ENCODE measurements at places on chromosomes 2 and 18. TPM values are rescaled to one million over a fixed set of nuclear protein-coding genes. Genes with fewer than 3 reads are reported as not detected.

GRCh38 chr2:68912732-68913131 is 40.0 kb downstream of the GKN2 start:
- peak; percentile 59 for DNase-seq
- H3K4me1 ChIP-seq: peaks cover 27% of the 10 kb centered on the region
- no peak overlapping the region for H3K27ac ChIP-seq
- no peak overlapping the region for H3K4me3 ChIP-seq

GRCh38 chr2:200770847-200771246 is 40.9 kb upstream of the BZW1 start:
- H3K27ac ChIP-seq: no peak overlapping the region
- H3K27me3 ChIP-seq: no peaks in the 10 kb centered on the region
- peaks cover 5% of the 10 kb centered on the region for H3K4me1 ChIP-seq

- no peaks in the 10 kb centered on the region for H3K4me1 ChIP-seq
- peaks cover 10% of the 10 kb centered on the region for H3K27me3 ChIP-seq
- DNase-seq: no peak
- no peak overlapping the region for H3K4me3 ChIP-seq
Measured at GRCh38 chr18:26700201-26700600, 151.8 kb upstream of the KCTD1 start.

- no peak overlapping the region for H3K27ac ChIP-seq
- peaks cover 2% of the 10 kb centered on the region for H3K36me3 ChIP-seq
- peak; percentile 14 for DNase-seq
Measured at GRCh38 chr2:124027182-124027581, 2.1 kb downstream of the CNTNAP5 start.

Gene FRZB
- total RNA-seq: not detected

GRCh38 chr2:28411166-28411755 is 18.6 kb downstream of the FOSL2 start:
- peaks cover 83% of the 10 kb centered on the region for H3K36me3 ChIP-seq
- no peak overlapping the region for H3K4me3 ChIP-seq
- DNase-seq: no peak
- H3K4me1 ChIP-seq: peaks cover 56% of the 10 kb centered on the region

Gene TUBA4B
- not detected for total RNA-seq

GRCh38 chr2:88765154-88765888 is 73.8 kb downstream of the RPIA start:
- peak overlapping the region; percentile 77 for H3K4me3 ChIP-seq
- peaks cover 6% of the 10 kb centered on the region for H3K36me3 ChIP-seq
- peak; percentile 73 for DNase-seq

DNA sequence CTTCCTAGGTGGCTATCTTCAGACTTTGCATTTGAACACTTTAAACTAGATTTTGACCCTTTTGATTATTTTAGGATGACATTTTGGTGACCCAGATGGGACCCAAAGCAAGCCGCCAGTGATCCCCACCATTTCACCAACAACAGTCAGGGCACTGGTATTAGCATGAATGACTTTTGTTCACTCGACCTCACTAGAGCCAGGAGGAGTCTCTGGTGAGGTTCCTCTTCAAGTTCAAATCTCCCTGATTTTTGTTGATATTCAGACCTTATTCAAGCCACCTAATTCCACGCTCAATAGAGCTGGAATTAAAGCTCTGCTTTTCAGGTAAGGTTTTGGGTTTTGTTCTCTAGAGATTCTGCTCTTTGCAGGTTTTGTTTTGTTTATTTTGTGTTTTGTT is 202.3 kb downstream of the MREG start:
- peaks cover 16% of the 10 kb centered on the region for H3K4me1 ChIP-seq
- no peak overlapping the region for H3K27ac ChIP-seq
- H3K27me3 ChIP-seq: no peaks in the 10 kb centered on the region
- DNase-seq: no peak

Gene KCNJ3
- not detected for total RNA-seq

Gene SCG2
- total RNA-seq: not detected

Gene MRPL53
- total RNA-seq: 117 TPM

GRCh38 chr2:229783108-229783721 is 68.9 kb upstream of the DNER start:
- DNase-seq: no peak
- H3K4me3 ChIP-seq: no peak overlapping the region
- no peaks in the 10 kb centered on the region for H3K27me3 ChIP-seq
- H3K4me1 ChIP-seq: peaks cover 2% of the 10 kb centered on the region

Gene AQP4
- total RNA-seq: not detected

GRCh38 chr2:53583583-53583982 is 184.0 kb upstream of the CHAC2 start:
- no peaks in the 10 kb centered on the region for H3K4me1 ChIP-seq
- DNase-seq: no peak
- H3K36me3 ChIP-seq: no peaks in the 10 kb centered on the region
- H3K4me3 ChIP-seq: no peak overlapping the region

Gene GAL3ST2
- total RNA-seq: not detected

DNA sequence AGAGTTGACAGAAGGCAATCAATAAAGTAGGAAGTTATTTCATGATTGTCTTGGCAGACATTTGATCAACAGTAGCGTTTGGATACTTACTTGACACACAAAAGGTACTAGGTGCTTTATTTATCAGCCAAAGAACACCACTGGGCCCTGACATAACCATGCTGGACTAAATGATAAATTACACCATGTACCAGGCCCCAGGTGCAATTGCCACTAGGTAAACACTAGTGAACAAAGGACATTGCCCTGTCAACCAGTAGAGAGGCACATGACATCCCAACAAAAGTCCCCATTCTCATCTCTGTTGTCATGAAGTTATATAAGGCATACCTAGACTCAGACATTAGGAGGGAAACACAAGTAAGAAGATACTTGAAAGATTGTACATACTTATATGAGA is 747.2 kb downstream of the SATB2 start:
- no peak for DNase-seq
- no peaks in the 10 kb centered on the region for H3K36me3 ChIP-seq
- H3K27me3 ChIP-seq: no peaks in the 10 kb centered on the region
- H3K4me3 ChIP-seq: no peak overlapping the region

Gene FBXO36
- total RNA-seq: 1.9 TPM

Gene CD8A
- total RNA-seq: 1.4 TPM

- no peaks in the 10 kb centered on the region for H3K36me3 ChIP-seq
- no peaks in the 10 kb centered on the region for H3K4me1 ChIP-seq
- H3K4me3 ChIP-seq: no peak overlapping the region
- no peak overlapping the region for H3K27ac ChIP-seq
- no peak for DNase-seq
Measured at GRCh38 chr2:41990245-41990644, 57.6 kb upstream of the PKDCC start.

Gene DNAJC5G
- total RNA-seq: not detected

DNA sequence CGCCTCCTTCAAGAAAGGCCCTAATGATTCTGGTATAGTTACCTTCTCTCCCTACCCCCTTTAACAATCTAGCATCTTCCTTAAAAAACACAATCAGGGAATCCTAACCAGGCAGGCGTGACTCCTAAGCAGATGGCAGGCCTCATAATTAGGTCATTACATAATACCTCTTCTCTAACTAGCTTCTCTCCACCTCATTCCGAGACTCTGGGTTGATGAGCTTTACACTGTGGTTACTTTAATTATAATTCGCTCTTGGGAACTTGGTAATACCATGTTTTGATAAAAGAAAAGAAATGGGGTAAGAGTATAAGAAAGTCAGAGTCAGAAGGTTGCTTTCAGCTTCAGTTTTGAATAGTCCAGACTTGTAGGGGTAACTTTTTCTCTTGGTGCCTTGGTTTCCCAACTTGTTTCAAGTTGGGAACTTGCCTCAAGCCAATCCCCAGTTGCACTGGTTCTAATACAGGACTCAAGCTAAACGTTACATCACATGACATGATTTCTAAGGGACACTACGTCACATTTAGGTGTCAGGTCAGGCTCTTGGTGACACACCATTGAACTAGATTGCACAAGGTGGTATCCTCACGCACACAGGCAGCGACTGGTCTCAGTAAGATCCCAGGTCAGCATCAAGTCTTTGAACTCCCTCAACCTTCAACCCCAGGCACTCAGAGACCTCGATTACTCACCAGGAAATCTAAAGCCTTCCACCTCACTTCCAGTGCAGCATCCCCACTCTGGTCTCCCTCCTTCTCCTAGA is 59.2 kb downstream of the AAK1 start:
- H3K27me3 ChIP-seq: no peaks in the 10 kb centered on the region
- DNase-seq: no peak
- no peaks in the 10 kb centered on the region for H3K36me3 ChIP-seq

DNA sequence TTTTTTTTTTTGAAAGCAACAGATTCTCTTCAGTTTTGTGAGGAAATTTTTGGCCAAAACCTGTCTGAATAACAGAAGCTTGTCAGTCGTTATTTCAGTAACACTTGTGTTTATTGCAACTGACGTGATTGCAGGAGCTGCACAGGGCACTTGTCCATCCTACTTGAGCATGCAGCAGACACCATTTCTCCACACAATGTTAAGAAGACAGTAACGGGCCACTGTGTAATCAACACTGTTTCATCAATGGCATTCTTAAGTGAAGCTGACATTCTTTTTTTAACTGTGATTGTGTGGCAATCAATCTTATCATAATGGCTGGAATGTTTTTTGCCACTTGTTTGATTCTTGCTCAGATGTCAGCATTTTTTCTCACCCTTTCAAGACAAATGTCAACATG is 50.1 kb upstream of the PIEZO2 start:
- H3K4me3 ChIP-seq: no peak overlapping the region
- no peaks in the 10 kb centered on the region for H3K36me3 ChIP-seq
- no peaks in the 10 kb centered on the region for H3K27me3 ChIP-seq
- no peak for DNase-seq

Gene TCF23
- total RNA-seq: not detected

DNA sequence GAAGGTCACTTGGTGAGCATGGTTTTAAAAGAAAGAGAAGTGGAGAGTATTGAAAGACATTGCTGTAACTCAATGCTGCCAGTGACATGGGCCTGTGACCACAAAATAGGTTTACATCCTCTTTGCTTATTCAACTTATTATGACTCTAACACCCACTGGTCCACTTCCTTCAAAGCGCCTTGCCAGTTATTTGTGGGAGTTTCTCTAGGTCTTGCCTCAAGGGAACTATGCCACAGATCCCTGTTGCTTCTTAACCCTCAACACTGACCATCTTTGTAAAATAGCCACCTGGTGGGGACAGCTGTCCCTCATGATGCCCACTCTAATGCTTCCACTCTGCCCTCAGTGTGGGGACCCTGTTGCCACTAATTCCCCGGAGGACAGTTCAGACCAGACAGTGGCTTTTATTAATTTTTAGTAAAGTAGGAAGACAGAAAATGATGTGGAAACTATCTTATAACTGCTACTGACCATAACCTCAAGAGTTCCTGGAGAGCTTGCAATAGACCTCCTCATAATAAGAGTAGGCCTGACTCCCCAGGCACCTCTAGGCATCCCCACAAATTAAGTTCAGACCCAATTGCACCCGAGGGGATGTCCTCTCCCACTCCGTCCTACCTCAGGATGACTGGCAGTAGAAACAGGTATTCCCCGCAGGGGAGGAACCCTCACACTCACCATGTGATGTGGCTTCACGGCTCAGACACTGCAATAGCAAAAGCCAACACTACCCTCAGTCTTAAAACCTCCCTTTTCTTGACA is 31.3 kb upstream of the SLC25A52 start:
- DNase-seq: no peak
- H3K36me3 ChIP-seq: no peaks in the 10 kb centered on the region
- H3K27me3 ChIP-seq: no peaks in the 10 kb centered on the region

DNA sequence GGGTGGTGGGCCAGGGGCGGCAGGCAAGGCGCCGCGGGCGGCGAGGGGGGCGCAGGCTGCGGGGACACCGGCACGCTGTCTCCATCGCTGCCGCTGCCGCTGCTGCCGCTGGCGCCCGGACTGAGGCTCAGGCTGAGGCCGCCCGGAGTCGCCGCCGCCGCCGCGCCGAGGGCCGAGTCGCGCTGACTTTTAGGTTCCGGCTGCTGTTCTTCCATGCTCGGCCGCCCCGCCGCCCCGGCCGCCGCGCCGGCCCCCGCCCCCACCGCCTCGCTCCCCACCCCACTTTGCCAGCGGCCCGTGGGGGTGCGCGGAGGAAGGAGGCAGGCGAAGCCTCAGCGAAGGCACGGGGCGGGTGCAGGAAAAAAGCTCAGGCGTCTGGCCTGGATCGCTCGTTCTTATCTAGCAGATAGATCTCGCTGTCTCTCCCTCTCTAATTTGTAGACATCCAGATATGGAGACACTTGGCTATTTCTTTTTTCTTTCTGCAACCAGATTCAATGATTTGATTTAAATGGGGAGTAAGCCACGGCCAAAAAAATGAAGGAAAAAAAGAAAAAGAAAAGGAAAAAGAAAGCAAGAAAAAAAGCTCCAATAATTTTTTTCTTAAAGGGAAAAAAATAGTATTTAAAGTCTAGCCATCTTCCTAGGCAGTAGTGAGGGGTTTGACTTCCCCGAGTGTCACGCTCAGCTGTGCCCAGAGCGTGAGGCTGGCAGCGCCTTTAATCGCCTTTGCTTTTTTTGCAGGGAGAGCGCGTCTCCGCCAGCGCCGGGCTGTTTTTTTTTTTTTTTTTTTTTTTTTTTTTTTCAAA is at the start of gene EN1:
TSS of gene EN1 (minus strand) at position 696 of the 809 bp plus-strand sequence. CDS start at position 215, 481 bp downstream.
- peak within 1 kb of the TSS; percentile 52 for H3K4me3 ChIP-seq
- no peak for DNase-seq
- H3K27me3 ChIP-seq: peaks cover 76% of the 10 kb centered on the region
- peaks cover 35% of the 10 kb centered on the region for H3K4me1 ChIP-seq

DNA sequence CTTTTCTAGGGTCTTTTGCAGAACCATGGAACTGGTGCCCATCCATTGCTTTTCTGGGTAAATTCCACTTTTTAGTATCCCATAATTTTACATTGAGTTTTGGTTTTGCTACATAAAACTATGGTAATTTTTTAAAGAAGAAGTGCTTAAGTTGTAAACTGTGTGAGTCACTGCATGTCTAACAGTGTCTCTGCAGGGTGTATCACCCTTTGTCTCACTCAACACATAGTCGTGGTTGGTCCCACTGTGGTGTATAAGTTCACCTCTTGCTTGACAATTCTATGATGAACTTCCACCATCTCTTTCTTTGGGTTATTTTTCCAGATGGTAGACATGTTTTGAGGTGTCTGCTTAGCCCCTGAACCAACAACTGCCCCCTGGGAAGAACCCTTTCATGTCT is 10.5 kb downstream of the SCTR start:
- peaks cover 20% of the 10 kb centered on the region for H3K27me3 ChIP-seq
- no peak for DNase-seq
- no peaks in the 10 kb centered on the region for H3K36me3 ChIP-seq
- no peaks in the 10 kb centered on the region for H3K4me1 ChIP-seq
- no peak overlapping the region for H3K4me3 ChIP-seq

DNA sequence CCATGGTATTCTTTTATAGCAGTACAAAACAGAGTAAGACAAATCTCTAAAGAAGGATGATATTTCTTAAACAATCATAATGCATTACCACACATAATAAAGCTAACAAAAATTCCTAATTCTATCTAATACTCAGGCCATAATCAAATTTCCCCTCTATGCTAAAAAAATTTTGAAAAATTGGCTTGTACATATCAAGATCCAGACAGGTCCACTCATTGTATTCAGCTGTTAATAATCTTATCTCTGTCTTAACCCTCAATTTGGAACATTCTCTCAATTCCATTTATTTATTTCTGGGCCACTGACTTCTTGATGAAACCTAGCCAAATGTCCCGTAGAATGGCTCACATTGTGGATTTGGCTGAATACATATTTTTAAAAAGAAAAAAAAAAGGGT is 59.1 kb upstream of the PAX3 start:
- no peaks in the 10 kb centered on the region for H3K36me3 ChIP-seq
- no peak overlapping the region for H3K4me3 ChIP-seq
- H3K27me3 ChIP-seq: peaks cover 4% of the 10 kb centered on the region
- H3K4me1 ChIP-seq: no peaks in the 10 kb centered on the region
- no peak for DNase-seq

Gene GRB14
- not detected for total RNA-seq
